Cerebellum (tissue), 4 donors: ENCODE measurements at places on chromosomes 4 and X. TPM values are rescaled to one million over a fixed set of nuclear protein-coding genes. Genes with fewer than 3 reads are reported as not detected.

TLR1 gene
- 3.8 TPM for total RNA-seq

ADAMTS3 gene
- total RNA-seq = 13.8 TPM

UGT2A1 gene
- total RNA-seq = not detected

PAGE2B gene
- total RNA-seq = not detected

MAGEH1 gene
- 45.6 TPM for total RNA-seq

FHDC1 gene
- total RNA-seq = 4.0 TPM

GRCh38 chr4:6316461-6317003 is 46.9 kb downstream of the WFS1 start:
- DNase-seq = peak; percentile 31

GRCh38 chrX:44306356-44306755 is 37.1 kb downstream of the EFHC2 start:
- DNase-seq = no peak

GRCh38 chr4:150264595-150265161 is 186.4 kb downstream of the DCLK2 start:
- DNase-seq = no peak

DNA sequence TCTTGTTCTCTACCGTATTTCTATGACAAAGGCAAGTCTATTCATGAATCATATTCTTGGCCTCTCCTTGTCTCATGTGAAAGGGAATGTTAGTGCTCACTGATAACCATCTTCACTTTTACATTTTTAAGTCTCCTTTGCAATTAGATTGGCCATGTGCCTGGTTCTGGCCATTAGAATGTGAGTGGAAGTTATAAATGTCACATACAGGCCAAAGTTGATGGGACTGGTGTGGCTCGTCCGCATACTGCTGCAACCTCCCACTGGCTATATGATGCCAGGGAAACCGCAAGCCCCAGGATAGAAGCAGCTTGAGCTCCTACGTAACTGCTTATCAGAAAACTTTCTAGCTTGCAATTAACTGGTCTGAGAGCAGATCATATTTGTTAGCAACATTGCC is 86.1 kb downstream of the MAGEC1 start:
- no peak for DNase-seq

DNA sequence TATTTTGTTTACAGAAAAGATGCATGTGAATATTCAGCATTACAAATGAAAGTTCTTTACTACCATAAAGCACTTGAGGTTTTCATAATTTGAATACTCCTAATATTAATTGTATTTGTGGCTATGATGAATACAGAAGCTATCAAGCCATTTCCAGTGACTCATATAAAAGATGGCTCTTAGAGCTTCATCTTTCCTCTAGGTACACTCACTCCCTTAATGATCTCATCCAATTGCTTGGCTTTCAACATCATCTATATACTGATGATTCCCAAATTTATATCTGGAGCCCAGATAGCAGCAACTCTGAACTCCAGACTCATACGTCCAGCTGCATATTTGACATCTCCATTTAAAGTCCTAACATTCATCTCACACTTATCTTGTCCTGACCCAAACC is 183.4 kb upstream of the FAM241A start:
- DNase-seq = no peak

- DNase-seq = no peak
These were observed 34.5 kb upstream of the FAM9C start for GRCh38 chrX:13078739-13079444.

DNA sequence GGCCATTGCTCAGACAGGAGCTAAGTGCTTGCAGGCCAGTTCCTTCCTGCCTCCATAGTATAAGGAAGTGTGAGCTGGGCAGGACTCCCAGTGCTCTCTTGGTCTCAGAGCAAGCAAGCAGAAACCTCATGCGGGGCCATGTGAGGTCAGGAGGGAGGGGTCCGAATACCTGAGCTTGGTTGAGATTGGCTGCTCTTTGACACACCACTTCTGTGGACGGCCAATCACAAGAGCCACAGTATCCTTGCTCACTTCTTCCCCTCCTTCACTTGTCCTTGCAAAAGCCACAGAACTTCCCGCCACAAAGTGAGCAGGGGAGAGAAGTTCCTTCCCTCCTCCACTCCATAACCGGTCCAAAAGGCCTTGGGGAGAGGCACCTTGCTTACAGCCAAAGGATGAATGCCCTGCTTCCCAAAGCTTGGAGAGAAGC is 56.7 kb downstream of the PRPS1 start:
- DNase-seq = no peak
